ENCODE measurements at places on chromosomes 16 and 17.

- no peak for DNase-seq
These were observed 650.4 kb upstream of the RBFOX1 start for GRCh38 chr16:6682142-6682811.

DNA sequence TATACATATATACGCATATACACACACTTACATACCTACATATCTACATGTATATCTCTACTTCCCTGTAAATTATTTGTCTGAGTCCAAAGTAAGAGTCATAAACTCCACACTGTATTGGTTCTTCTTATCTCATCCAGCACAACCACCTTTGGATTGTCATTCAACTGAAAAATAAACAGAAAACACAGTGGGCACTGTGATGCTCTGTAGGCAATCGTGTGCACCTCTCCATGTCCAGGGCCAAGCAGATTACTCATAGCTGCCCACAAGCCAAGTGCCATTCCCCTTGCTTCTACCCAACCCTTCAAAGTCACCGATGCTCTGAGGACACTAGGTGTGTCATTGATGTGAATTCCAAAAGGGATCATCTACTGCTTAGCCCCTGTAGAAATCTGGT is 12.9 kb upstream of the TEKT3 start:
- DNase-seq: no peak

DNA sequence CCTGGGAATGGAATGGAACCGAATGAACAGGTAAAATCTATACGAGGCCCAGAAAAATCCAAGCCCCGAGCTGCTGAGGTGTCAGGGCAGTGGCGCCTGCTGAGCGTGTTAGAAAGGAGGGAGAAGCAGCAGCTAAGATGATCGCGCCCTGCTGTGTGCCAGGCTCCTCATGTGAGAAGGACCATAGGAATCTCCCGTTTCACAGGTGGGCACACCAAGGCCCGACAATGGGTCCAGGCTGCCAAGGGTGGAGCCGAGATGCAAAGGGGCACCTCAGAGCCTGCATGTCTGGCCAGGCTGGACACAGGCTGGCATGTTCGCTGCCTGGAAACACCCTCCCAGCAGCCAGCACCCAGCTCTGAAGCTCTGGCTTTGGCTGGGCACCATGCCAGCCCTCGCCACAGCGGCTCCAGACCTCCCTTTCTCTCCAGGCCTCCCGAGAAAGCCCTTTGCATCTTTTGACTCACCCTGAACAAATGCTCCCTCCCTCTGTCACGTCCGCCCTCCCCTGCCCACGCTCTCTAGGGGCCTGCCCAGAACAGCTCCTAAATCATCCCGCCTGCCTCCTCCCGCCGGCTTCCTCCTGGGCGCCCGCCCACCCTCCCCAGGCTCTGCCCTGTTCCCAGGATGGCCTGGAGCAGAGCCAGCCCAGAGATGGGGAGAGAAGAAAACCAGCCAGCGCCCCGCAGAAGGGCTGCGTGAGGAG is 217.8 kb upstream of the GSE1 start:
- DNase-seq: no peak

DNA sequence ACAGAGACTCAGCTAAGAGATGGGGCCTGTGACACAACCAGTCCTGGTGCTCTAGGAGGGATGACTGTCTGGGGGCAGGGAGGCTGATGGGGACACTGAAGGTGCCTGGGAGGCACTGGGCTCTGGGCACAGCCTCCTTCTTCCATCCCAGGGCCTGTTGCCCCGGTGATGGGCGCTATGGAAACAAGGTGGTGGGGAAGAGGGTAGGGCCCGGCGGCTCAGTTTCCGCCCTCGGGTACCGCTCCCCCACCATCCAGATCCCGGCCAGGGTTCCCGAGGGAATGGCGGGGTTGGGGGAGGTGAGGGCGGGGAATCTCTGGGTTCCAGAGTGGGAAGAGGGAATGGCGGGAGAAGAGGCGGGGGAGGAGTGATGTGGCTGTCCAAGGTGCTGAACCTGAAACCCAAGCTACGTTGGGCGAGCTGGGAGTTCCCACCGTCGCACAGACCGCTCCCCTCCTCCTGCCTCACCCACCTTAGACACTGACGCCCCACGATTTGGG is 981 bp downstream of the KCNH4 start:
- DNase-seq: no peak

DNA sequence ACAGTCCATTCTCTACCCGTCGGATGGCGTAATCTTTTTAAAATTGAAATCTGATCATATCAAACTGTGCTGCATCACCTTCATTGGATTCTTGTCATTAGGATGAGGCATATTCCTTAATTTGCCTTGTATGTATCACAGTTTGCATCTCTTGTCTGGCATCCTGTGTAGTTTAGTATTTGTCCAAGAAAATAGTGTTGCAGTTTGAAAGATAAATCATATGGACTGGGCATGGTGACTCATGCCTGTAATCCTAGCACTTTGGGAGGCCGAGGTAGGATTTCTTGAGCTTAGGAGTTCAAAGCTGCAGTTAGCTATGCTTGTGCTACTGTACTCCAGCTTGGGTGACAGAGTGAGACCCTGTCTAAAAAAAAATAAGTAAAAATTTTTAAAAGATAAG is 5.8 kb upstream of the RSL1D1 start:
- no peak for DNase-seq

- DNase-seq: peak; percentile 48
These were observed 158.5 kb downstream of the RPTOR start for GRCh38 chr17:80703142-80703478.

GRCh38 chr16:89194340-89195311 is 5.7 kb downstream of the SLC22A31 start:
- no peak for DNase-seq

GRCh38 chr16:89907055-89907814 is 11.4 kb upstream of the MC1R start:
- DNase-seq: no peak

- no peak for DNase-seq
These were observed 25.8 kb downstream of the EPN2 start for GRCh38 chr17:19262650-19263631.

DNA sequence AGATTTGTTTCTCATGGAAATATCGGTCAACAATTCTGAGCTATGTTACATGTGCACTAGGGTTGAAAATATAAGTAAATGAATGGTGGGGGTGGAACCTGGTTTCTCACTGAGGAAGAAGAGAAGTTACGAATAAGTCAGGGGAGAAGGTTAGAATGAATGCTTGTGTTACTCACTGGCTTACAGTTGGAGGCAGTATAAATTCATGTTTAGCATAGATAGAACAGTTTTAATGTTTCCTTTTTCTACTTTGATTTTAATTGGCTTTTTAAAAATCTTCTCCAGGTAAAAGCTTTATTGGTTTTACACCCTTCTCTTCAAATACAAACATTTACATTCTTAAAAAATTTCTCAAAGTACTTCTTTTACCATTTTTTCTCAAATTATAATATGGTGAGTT is 1113.7 kb downstream of the CDH11 start:
- DNase-seq: no peak

DNA sequence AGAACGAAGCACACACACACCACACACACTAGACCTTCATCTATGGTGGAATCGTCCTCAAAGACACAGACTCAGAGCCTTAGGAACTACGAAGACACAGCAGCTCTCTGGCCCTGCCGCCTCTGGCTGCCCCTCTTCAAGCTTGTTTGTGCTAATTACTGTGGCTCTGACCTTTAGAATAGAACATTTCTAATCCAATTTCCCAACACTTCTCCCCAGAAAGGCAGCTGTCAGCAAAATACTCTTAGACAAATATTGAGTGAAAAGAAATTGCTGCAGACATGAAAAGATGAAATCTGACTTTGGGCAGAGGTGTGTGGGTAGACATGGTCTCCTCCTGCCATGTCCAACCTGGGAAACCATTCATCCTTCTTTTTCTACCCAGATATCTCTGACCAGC is 152.0 kb upstream of the DNAH9 start:
- no peak for DNase-seq

DNA sequence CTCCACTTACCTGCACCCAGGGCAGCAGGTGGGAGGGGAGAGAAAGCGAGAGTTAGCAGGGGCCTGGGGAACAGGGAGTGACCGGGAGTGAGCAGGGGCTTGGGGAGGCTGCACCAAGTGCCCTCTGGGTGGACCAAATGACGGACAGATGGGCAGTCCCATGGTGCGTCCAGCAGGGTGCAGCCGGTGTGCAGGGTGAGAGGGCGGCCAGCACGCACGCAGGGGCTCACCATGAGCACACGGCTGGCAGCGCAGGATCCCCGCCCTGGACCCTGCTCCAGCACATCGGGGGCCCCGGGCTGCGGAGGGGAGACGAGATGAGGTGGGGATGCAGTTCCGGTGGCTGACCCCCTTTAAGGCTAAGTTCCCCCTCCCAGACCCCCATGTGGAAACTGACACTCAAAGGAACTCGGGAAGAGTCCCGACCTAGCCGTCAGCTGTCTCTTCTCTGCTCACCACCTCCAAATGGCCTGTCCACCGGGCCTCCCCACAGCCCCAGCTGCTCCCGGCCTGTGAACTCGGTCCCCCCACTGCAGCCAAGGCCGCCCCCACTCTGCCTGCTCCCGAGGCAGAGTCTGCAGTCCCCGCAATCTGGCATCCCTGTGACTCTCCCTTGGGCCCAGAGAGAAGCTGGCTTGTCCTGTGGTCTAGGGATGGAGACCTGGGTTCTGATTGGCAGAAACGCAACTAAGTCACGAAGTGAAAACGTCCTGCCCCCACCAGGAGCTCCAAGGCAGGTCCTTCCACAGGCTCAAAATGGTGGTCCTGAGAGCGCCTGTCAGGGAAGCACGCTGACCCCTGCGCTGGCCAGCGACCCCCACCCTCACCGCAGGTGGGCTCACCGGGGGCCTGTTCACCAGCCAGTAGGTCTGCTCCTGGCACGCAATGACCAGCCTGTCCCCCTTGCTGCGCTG is 2.9 kb downstream of the RGS11 start:
- no peak for DNase-seq

- peak; percentile 61 for DNase-seq
These were observed 43.5 kb downstream of the TBX21 start for GRCh38 chr17:47776330-47777197.

DNA sequence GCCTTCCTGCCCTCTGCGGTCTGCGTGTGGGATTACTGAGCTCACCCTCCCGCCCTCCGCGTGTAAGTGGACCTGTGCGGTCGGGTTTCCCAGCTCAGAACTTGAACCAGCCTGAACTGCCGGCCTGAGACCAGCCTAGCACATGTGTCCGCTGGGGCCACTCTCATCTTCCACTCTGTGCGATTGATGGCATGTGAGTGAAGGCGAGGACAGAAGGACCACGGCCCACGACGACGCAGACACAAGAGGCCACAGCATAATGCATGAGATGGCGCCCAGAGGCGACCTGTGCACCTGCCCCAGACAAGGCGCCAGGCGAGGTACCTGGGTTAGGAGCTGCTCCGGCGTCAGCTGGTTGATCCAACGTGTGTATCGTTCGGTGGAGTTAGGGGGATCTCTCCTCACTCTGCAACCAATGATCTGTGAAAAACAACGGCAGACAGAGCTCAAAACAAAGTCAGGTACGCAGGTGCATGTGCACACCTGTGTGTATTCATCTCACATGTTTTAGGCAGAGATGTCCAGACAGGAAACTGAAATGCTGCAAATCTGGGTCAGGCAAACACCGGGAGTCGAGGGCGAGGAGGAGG is 74.5 kb upstream of the METRNL start:
- DNase-seq: no peak

DNA sequence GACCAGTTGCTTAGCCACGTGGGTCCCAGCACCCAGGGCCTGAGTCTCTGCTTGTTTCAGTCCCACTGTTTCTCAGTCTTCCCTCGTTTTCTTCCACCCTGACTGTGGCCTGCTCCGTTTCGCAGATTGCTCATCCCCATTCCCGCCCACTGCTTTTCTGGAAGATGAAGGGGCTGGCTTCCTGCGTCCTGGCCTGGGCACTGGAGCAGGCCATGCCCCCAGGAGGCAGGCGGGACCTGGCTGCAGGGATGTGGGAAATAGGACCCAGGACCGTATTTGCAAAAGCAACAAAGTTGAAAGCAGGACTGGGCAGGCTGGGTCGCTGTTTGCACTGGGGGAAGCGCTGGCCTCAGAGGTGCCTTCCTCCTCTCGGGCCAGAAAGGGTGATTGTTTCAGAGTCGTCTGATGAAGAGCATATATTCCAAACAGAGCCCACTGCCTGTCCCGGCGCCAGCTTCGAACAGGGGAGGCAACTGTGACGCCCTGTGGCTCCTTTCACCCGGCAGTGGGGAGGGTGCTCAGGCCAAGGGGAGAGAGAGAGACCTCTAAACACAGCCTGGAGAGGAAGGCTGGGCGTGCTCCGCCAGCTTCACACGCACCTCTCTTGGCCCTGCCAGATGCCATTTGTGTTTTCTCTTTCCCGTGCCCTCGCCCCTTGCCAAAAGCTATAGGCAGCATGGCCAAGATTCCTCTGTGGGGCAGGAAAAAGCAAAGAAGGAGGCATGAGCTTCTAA is 108.6 kb downstream of the CMIP start:
- DNase-seq: no peak

- DNase-seq: no peak
These were observed 26.5 kb downstream of the SREBF1 start for GRCh38 chr17:17810084-17810894.

- DNase-seq: no peak
These were observed 19.0 kb upstream of the EVPL start for GRCh38 chr17:76046064-76046463.

DNA sequence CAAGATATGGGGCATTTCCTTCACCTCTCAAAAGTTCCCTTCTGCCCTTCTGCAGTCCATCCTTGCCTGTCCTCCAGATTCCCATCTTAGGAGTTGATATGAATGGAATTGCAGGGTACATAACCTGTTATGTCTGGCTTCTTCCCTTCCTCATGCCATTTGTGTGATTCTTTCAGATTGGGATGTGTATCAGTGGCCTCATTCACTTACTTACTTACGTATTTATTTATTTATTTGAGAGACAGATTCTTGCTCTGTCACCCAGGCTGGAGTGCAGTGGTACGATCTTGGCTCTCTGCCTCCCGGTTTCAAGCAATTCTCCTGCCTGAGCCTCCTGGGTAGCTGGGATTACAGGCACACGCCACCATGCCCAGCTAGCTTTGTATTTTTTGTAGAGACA is 6.2 kb upstream of the TMEM94 start:
- DNase-seq: no peak

DNA sequence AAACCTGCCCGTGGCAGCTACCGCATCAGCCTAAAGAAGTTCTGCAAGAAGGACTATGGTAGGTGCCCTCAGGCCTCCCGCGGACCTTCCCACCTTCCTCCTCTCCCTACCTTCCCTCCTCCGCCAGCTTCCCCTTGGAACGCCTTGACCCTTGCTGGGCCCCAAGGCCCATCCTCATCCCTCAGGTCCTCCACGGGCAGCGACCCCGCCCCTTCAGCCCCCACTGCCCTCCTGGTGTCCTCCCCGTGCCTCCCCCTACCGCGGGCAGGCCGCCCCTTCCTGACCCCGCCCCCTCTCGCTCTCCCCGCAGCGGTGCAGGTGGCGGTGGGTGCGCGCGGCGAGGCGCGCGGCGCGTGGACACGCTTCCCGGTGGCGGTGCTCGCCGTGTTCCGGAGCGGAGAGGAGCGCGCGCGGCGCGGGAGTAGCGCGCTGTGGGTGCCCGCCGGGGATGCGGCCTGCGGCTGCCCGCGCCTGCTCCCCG is 1.4 kb upstream of the TBC1D24 start:
- peak; percentile 38 for DNase-seq

DNA sequence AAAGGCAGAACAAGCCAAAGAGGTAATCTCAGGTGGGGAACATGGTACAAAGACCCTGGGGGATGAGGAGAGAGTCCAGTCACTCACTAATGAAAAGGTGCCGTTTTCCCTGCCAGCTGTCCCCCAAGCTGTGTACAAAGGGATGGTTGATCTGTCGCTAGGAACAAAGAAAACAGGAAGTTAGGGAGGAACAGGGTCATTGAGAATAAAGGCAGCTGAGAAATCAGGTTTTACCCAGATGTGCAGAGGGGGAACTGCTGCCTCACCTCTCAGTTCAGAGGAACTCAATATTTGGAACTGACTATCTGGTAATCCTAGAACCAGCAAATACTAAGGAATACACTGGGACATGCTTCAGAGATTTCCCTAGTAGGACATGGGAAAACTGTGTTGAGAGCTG is 1.5 kb downstream of the RSKR start:
- no peak for DNase-seq
